ENCODE measurements at places on chromosomes 12 and 14.

GRCh38 chr12:120060196-120060595 lies 56.4 kb downstream of the RAB35 start:
- no peak for DNase-seq

- no peak for DNase-seq
Observed at GRCh38 chr12:133227281-133227852, 8.3 kb downstream of the ANHX start.

GRCh38 chr12:3837049-3837448 lies 36.1 kb downstream of the PARP11 start:
- DNase-seq, result no peak

- no peak for DNase-seq
Observed at GRCh38 chr12:112904571-112904970, 2.2 kb upstream of the OAS1 start.

GRCh38 chr12:109950625-109951024 lies 45.5 kb downstream of the GIT2 start:
- DNase-seq, result no peak

- DNase-seq, result no peak
Observed at GRCh38 chr12:105378911-105379310, 48.4 kb downstream of the C12orf75 start.

Data from activated naive CD4-positive, alpha-beta T cell (primary cell).